NCI-H1092 treated with DMSO at 0.1 percent for 48 hours (cell line): ENCODE measurements at places on chromosomes 5 and 9.

- no peak for DNase-seq
These were observed 4.4 kb upstream of the GLIPR2 start for GRCh38 chr9:36132086-36132485.

GRCh38 chr5:63228154-63228553 lies 649.5 kb downstream of the LRRC70 start:
- DNase-seq, result no peak

GRCh38 chr5:34991486-34992238 lies 56.1 kb downstream of the AGXT2 start:
- no peak for DNase-seq

DNA sequence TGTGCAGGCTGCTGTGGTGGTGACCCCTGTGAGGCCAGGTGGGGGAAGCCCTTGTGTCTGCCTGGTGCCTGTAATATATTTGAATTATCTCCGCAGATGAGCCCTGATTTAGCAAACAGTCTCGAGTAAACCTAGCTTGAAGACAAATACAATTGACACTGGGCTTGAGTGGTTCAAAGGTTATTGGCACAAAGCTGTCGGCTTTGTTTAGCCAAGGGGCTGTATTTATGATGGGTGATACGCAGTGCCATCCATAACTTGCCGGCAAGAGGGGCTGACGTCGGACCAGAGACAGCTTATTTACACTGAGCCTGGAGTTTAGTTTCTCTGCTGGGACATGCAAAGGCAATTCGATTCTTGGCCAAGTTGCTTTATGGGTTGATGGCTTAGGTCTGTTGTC lies 20.0 kb upstream of the PITX1 start:
- DNase-seq, result peak; percentile 19

DNA sequence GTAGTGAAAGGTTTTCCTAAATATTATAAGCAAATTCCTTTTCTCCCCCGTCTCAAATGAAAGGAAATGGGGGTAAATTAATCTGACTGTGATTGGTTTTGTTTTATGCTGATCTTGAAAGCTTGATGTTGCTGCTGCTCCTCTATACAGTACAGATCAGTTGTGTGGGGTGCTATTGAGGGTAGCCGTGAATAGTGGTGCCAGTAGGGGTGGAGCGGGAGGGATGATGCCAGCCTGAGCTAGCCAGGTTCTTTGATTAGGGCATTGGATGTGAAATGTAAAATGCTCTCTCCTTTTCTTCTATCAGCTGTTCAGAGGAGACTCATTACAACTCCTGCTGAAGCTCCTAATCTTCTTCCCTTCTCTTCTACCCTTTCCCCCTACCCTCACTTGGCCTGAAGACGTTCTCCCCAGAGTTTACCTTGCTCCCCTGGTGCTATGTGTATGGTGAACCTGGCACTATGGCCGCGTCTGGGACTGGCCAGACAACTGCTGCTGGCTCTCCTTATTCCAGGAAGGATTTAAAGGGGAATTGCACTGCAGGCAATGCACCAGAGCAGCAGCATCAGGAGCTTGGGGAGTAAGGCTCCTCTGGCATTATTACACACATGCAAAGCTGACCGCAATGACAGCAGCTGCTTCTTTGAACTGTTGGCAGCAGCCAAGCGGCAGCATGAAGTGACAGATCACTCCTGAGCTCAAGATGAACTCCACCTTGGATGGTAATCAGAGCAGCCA lies 566 bp downstream of the GPR21 start:
- no peak for DNase-seq

DNA sequence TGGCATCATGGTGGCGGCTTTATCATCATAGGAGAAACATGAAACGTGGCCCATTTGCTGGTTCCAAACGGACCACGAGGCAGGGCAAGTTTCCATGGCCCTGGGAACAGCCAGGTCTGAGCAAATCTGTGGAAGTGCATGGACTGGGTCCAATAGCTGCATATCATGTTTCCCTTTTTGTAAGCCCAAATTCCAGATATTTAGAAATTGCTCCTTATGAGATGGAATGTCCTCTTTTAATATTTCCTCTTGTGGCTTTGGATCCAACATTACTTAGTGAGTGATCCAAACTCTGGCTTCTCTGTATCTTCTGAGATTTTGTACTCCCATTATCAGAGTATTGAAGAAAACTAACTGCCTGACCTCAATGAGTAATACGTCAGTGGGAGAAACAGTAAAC lies 79.8 kb upstream of the FBXL7 start:
- no peak for DNase-seq

GRCh38 chr9:27457445-27457844 lies 66.6 kb upstream of the IFNK start:
- no peak for DNase-seq

DNA sequence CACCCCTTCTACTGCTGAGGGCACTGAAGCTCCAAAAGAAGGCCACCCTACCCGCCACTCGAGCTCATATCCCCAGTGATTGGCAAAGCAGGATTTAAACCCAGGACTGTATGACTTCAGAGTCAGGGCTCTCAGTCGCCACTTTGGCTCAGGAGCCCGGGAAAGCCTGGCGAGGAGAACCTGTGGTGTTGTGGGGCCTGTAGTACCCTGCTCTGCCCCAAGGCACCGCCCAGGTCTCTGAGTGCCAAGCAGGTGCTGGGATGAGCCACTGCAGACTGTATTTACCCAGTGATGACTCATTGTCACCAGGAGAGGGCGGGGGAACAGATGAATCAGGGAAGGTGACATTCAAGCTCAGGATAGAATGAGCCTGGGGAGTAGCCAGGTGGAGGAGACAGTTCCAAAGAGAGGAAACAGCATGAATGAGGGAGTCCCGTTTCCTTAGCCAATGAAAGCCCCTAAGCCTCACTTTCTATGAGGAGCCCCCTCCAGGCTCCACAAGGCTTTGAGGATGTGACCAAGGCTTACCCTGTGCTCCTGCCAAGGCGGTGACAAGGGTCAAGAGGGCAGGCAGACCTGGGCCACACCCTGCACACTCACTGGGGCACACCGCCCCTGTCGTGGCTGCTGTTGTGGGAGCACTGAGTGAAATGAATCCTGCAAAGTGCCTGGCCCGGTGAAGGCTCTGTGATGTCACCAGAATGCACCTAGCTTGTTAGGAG lies 17.8 kb upstream of the DPM2 start:
- peak; percentile 91 for DNase-seq

DNA sequence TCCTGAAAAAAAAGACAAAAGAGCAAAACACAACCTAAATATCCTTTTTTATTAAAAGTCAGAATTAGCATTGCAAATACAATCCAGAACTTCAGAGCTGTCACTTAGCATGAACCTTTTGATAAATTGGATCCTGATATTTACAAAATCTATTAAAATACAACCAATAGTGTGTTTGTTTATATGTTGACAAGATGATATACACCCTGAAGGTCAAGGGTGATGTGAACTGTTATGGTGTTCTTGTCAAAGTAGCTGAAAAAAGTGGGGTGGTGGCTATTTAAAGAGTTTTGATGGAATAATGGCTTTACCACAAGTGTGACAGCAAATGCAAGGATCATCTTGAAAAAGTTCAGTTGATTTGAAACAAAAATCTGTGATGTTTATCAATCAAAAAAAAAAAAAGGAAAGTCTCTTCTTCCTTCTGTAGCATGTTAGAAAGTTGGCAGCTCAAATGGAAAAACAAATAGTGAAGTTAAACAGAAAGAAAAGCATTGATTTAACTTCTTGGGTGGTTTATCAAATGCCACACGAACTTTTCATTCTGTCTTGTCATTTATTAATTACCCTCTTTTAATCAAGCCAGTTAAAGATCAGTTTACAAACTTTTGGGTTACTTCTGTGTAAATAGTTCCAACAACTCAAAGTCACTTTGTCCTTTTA lies 44.5 kb downstream of the PRDM6 start:
- DNase-seq, result no peak

DNA sequence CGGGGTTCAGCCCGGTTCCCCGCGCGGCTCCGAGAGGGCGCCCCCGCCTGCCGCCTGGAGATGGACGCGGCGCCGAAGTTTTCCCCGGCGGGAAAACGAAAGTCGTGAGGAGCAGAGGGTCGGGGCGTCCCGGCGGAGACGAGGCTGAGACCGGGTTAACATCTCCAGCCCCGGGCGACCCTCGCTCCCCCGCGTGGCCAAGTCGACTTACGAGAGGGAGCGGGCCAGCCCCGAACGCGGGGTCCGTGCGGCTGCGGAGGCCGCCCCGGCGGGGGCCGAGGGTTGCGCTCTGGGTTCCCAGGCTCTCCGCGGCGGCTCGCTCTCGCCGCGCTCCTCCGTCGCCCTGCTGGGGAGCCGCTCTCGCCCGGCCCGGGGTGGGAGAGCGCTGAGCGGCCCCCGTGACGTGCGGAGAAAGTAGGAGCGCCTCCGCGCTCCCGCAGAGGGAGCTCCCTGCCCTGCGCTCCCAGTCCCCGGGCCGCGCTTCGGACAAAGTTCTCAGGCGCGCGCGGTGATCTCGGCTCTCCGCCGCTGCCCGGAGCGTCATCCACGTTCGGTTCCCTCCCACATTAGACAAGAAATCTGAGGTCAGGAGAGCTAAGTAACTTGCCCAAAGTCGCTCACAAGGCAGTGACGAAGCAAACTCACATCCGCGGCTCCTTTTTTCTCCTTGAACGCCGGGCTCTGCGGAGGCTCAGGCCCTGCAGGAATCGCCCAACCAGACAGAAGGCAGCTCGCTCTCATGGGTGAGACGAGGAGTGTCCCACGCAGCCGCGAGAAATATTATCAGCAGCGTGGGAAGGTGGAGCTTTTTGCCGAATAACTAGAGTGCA lies 1.2 kb upstream of the GCNT4 start:
- DNase-seq, result peak; percentile 4

DNA sequence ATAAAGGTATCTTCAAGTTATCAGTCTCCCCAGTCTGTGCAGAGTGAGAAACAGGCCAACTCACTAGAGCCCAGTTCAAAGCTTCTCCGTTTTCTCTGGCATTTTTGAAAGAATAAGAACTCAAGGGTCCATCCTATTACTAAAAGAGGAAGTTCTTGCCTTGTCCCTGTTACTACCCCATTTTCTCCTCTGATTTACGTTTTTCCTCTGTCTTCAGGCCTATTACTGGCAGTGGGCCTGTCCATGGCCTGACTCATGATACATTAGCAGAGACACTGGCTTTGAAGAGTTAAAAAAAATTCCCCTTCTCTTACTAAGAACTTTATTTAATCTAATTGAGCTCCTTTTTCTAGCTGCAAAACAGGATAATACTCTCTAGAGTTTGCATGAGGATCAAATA lies 624.0 kb upstream of the KLF4 start:
- no peak for DNase-seq

DNA sequence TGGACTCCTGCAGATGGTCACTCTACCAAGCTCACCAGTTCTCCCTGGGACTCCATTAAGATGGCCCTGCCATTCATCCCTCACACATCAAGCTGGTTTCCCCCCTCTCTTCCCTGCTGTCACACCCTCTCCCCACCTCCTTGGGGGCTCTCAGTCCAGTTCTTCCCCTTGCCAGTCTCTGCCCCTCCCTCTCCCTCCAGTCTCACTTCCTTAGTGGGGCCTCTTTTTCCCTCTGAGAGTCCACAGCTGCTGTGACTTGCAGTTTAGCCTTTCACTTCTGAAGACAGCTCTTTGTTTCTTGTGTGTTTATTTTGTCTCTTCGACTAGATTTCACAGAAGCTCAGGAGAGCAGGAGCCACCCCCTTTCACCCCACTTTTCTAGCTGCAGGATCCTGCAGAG lies 10.5 kb downstream of the DOCK2 start:
- no peak for DNase-seq

GRCh38 chr9:81682177-81682576 lies 7.2 kb downstream of the TLE1 start:
- no peak for DNase-seq

DNA sequence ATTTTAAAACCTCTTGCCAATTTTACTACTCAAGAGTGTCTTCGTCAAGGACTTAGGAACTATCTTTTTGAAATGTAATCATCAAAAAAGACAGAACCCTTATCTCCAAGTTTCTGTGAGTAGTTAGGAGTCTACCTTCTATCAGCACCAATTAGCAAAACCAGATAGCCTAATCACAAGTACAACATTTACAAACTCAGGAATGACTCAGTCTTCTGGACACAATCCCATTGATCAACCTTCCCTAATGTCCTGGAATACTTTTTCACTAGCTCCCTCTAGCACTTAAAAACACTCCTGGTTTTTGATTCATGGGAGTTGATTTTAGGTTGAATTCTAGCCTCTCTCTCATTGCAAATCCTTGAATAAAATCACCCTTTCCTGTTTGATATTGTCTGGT lies 680.7 kb downstream of the PRR16 start:
- DNase-seq, result no peak

DNA sequence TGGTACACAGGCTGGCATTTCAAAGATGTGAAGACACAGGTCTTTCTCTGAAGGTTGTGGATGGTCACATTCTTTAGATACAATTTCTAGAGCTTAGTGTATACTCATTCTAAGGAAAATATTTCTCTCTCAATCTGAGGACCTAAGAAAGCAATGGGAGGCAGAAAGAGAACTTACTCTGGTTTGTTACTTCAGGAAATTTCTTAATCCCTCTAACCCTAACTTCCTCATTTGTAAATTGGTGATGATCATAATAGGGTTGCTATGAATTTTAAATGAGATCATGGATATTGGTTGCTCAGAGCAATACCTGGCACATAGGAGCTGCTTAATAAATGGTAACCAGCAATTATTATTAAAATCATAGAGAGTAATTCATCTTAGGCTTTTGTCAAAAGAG lies 22.1 kb downstream of the FAM170A start:
- DNase-seq, result no peak

DNA sequence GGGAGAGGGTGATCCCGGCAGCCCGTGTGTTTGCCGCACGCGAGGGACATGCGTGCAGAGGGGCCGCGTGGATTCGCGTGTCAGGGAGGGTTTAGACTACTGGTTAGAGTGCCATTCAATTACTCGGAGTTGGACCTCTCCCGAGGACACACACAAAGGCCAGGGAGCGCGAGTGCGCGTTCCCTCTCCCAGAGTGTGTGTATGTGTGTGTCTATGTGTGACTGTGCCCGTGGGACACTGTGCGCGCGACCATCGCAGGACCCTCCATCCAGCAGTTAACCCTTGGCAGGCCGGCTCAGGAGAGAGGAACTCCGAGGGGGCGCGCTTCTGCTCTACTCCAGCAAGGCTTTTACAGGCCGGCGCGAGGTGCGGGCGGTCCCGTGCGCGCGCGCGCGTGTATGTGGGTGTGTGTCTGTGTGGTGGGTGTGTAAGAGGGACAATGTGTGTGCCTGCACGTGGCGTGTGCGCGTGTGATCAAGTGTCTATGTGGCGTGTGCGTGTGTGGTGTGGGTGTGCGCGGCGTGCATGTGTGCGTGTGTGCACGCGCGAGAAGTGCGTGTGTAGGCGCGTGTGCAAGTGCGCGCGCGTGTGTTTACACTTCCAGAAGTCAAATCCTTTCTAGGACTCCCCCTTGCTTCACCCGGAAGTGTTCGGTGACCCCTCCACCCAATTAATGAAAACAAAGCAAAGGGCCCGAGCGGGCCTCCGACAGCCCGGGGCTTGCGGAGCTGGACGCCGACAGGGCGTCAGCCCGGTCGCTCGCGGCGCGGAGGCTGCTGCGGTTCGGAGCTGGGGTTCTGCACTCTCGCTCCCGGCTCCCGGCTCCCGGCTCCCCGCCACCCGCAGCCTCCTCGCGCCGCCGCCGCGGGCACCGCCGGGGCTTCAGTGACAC lies 75.3 kb upstream of the TBCA start:
- peak; percentile 3 for DNase-seq

- no peak for DNase-seq
These were observed 26.3 kb downstream of the SLC46A2 start for GRCh38 chr9:112864403-112864802.

- DNase-seq, result no peak
These were observed 17.7 kb downstream of the STK10 start for GRCh38 chr5:172170251-172170701.
